H1 (cell line): ENCODE measurements at places on chromosomes 11 and 22.

DNA sequence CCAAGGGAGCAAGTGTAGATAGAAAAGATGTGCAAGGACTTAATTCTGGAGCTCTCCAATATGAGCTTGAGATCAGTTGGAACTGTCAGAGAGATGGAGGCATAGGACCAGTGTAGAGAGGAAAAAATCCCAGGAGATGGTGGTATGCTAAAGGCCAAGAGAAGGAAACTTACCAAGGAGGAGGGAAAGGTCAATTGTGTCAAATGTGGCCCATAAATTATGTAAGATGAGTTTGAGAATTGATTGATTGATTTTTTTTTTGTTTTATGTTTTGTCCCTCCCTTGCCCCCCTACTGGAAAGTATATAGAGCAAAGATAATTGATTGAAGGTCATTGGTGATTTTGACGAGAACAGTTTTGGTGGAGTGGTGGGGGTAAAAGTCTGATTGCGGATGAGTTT is 2.8 kb upstream of the USP2 start:
- DNase-seq, result no peak

- DNase-seq, result no peak
Observed at GRCh38 chr22:38919631-38920190, 37.7 kb upstream of the APOBEC3A start.

DNA sequence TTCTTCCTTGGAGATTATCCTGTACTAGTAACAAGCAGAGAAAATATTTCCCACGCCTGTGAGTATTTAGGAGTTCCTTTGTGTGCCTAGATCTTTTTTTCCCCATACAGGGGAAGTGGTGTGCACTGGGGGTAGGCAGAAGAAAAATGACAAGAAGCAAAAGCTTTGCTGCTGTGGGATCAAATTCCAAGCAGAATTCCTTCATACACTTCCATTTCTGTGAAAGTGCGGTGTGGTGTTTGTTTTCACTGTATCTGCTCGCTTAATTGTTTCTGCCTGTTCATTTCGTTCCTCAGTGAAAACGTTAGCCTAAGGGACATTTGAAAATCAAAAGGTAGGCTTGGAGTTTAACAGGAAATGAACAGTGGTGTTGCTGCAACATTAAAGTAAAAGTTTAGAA is 47.9 kb downstream of the BLID start:
- DNase-seq, result no peak

GRCh38 chr11:70495351-70496310 is 97.3 kb downstream of the CTTN start:
- DNase-seq, result no peak

GRCh38 chr11:31872076-31872443 is 60.9 kb upstream of the PAX6 start:
- no peak for DNase-seq

DNA sequence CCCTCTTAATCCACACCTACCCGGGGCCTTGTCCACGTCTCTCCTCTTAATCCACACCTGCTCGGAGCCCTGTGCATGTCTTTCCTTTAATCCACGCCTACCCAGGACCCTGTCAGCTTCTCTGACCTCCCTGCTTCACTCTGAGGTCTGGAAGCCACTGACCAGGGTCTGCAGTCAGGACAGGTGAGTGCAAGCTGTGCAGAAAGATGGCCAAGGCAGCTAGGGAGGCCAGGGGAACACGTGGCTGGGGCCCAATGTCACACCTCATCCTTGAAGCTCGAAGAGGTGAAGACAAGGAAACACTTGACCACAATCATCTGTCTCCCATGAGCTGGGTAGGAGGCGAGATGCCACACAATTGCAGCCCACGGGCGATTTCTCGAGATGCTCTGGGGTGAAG is 1516.9 kb downstream of the BRD1 start:
- DNase-seq, result no peak

DNA sequence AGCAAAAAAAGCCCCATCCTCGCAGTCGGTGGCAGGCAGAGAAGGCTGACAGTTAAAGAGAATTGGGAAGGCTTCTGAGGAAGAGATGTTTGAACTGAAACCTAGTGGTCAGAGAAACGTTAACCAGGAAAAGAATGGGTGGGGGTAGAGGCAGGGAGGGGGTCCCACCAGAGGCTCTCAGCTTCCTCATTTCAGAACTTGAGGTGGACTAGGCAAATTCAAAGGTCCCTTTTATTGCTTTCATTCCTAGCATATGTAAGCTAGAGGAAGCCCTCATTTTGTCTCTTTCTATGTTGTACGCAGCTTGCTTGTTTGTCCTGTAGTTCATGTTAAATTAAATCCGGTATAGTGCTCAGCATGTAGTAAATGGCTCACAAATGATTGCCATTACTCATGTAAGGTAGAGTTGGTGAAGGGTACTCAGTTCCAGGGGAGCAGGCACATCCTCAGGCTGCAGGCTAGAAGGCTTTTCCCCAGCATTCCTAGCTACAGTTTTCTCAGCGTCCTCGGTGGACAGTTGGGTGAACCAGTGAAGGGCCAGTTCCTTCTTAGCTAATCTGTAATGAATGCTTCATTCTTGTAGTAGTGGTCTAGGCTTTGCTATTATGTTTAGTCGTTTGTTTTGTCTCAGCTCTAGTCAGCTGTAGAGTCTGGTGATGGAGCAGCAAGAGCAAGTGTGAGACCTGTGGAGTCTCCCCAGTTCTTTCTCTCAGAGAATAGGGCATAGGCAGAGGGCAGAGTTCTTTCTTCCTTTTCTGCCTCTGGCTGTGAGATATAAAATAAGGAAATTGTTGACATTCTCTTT is 58.6 kb downstream of the UVRAG start:
- DNase-seq, result no peak

DNA sequence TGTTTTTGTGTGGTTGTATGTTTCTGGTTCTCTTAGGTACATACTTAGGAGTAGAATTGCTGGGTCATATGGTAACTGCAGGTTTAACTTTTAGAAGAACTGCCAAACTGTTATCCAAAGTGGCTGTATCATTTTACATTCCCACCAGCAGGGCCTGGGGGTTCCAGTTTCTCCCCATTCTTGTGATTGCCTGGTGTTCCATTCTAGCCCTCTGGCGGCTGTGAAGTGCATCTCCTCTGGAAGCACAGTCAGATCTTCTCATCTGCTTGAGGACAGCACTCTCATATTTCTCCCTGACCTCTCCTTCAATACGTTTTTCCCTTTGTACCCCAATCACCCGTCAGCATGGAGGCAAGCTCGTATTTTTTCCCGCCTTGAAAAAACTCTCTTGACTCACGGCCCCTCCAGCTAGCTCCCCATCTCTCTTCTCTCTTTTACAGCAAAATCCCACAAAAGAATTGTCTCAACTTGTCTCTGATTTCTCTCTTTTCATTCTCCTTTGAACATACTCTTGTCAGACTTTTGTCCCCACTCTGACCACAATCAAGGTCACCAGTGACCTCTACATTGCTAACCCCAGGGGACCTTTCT is 56.8 kb upstream of the THY1 start:
- DNase-seq, result no peak
